Daoy (cell line): ENCODE measurements at places on chromosomes 6 and 20. TPM values are rescaled to one million over a fixed set of nuclear protein-coding genes. Genes with fewer than 3 reads are reported as not detected.
A peak's percentile ranks its signal among the peaks of the same experiment; 100 is the strongest.

- no peak for DNase-seq
These were observed 139.4 kb upstream of the HMGN3 start for GRCh38 chr6:79373880-79374279.

DNA sequence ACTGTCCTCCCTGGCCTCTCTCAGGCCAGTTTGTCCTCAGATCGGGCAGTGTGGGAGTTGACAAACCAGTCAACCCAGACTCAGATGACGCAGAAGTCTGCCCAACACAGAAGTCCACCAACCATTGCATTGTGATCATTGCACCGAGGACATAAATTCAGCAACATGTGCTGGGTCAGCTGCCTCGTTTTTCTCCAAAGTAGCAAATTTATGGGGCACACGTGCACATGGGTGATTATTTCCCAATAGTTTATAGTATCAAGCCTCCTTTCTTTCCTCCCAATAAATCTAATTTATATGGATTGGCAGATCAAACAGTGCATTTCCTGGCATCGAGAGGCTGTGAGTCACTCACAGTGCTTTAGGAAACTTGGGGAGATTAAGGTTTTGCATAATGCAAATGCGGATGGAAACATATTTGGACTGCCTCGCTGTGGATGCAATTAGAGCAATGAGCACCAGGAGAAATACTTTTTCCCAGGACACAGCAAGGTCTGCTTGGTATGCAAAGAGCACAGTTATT lies 413.7 kb upstream of the SULF2 start:
- no peak for DNase-seq

GRCh38 chr20:58228103-58228483 lies 360 bp downstream of the ANKRD60 start:
- peak; percentile 21 for DNase-seq

FGD2 gene
- total RNA-seq = not detected in 2 replicates

SYNDIG1 gene
- total RNA-seq = 0.80 and 0.91 TPM in 2 replicates

GRCh38 chr6:134997133-134997995 lies 47.5 kb upstream of the ALDH8A1 start:
- DNase-seq = no peak

GRCh38 chr20:16922834-16923233 lies 174.7 kb downstream of the OTOR start:
- no peak for DNase-seq

DNA sequence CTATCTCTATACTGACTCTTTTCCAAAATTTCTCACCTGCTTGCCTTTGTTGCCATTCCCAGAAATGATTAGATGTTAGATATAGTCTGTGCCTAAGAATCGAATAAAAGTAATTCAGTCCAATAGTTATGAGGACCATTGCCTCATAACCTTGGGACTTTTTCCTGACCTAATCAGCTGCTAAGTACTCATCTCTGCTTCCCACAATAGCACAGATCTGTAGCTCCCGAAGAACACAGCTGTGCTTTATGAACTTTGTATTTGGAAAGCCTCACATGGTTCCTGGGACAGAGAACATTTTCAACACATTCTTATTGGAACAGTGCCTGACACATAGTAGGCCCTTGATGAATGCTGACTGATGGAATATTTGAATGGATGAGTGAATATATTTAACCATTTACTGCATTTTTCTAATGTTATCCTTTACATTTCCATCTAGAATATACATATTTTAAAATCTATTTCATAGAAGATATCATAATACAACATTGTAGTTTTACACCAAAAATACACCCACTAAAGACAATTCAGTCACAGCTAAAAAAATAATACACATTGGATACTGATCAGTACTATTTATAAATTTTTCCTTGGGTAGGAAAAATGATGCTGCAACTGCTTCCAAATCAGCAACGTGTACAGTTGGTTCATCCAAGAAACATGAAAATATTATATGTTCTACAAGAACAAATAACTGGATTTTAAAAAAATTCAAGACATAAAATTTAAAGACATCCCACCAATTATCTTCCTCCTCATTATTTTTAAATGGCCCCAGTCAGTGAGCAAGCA lies 53.9 kb downstream of the HS3ST5 start:
- DNase-seq = no peak

GRCh38 chr6:164108092-164108491 lies 693.6 kb downstream of the QKI start:
- DNase-seq = no peak
